ENCODE measurements at places on chromosomes 6 and 20.

DNA sequence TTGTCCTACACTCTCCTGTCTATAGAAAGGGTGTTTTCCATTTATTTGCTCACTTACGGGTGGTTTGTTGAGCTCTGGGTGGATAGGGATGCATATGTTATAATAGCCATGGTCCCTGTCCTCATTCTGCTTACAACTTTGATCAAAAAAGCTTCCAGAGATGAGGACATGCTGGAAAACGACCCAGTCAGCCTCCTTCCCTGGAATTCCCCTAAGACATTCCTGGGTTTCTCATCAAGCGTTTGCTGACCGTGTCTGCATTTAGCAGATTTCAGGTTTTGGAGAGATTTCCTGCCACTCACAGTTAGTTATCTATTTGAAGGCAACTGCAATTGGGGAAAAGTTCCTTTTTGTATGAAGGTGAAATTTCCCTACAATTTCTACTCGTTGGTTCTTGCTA is 152.8 kb upstream of the AFDN start:
- DNase-seq, result no peak

DNA sequence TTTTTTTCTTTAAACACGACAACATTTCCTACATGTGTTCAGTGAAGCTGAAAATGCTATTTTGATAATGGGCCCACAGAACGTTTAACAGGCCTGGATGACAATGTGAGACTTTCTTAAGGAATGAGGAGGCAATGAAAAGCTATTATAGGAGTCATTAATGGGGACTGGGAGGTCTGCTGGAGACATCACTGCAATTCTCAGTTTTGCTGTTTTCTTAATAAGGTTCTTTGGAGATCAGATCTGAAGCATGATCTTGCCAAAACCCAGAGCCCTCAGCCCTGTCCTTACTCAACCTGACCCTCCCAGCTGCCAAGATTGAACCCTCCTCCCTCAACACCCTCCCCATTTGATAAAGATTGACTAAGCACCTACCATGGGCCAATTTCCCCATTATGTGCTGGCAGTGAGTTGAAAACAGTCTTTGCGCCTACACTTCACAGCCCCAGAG is 353.1 kb downstream of the MAFB start:
- DNase-seq, result no peak

GRCh38 chr20:11248687-11249638 is 575.2 kb upstream of the JAG1 start:
- DNase-seq, result no peak

- no peak for DNase-seq
Measured at GRCh38 chr20:24676978-24677370, 207.5 kb downstream of the SYNDIG1 start.

- DNase-seq, result no peak
Measured at GRCh38 chr6:74311431-74311830, 615.4 kb downstream of the CD109 start.

DNA sequence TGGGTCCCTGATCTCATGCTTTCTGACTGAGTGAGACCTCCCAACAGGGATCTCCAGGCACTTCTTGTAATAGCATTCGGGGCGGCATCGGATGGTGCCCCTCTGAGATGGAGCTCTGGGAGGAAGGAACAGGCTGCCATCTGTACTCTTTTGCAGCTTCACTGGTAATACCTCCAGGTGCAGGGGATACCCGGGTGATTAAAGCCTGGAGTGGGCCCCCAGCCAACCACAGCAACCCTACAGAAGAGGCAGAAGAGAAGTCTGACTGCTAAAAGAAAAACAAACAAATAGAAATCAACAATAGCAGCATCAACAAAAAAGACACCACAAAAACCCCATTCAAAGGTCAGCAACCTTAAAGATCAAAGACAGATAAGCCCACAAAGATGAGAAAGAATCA is 19.1 kb upstream of the PGK2 start:
- no peak for DNase-seq

GRCh38 chr6:170163405-170164170 is 127.3 kb downstream of the DLL1 start:
- DNase-seq, result no peak

- DNase-seq, result no peak
Measured at GRCh38 chr6:162147281-162147680, 580.3 kb downstream of the PRKN start.

DNA sequence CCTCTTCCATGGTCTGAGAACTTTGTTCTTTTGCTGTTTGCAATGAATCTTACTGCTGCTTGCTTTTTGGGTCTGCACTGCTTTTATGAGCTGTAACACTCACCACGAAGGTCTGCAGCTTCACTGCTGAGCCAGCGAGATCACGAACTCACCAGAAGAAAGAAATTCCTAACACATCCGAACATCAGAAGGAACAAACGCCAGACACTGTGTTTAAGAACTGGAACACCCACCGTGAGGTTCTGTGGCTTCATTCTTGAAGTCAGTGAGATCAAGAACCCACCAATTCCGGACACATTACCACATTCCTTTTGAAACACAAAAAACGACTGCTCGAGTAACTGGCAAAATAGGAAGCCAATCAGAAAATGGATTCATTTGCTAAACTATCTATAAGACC is 471.8 kb downstream of the TFAP2A start:
- no peak for DNase-seq

All from stimulated activated CD8-positive, alpha-beta memory T cell treated with anti-CD3 and anti-CD28 coated beads, Interleukin-15, amount 100 ng/mL, for 24 hours (primary cell).